ENCODE measurements at places on chromosomes 16 and 17. TPM values are rescaled to one million over a fixed set of nuclear protein-coding genes. Genes with fewer than 3 reads are reported as not detected.
A peak's percentile ranks its signal among the peaks of the same experiment; 100 is the strongest.

VEZF1 gene
- total RNA-seq: 29.1 TPM

QPRT gene
- total RNA-seq: 5.6 TPM

DNA sequence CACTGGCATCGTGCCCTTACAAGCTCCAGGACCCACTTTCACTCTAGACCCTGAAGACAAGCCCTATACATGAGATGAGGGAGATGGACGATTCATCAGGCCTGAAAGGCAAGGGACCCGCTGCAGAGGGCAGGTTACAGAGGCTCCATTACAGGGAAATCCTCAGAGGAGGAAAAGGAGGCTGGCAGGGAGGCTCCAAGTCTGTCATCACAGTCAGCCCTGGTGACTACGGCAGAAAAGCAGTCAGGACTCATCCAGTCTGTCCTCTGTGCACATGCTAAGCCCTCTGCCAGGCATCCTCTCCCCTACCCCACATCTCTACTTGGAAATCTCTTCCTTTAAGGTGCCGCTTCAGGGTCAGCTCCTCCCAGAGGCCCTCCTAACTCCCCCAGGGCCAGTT lies 197.7 kb upstream of the CDH5 start:
- no peaks in the 10 kb centered on the region for H3K27me3 ChIP-seq
- no peak overlapping the region for H3K4me3 ChIP-seq
- H3K27ac ChIP-seq: no peak overlapping the region
- DNase-seq: no peak
- peaks cover 9% of the 10 kb centered on the region for H3K4me1 ChIP-seq

- H3K36me3 ChIP-seq: no peaks in the 10 kb centered on the region
- DNase-seq: no peak
- no peak overlapping the region for H3K4me3 ChIP-seq
- peaks cover 10% of the 10 kb centered on the region for H3K4me1 ChIP-seq
- H3K27me3 ChIP-seq: no peaks in the 10 kb centered on the region
Measured at GRCh38 chr17:82974136-82974952, 105.1 kb upstream of the METRNL start.

DNA sequence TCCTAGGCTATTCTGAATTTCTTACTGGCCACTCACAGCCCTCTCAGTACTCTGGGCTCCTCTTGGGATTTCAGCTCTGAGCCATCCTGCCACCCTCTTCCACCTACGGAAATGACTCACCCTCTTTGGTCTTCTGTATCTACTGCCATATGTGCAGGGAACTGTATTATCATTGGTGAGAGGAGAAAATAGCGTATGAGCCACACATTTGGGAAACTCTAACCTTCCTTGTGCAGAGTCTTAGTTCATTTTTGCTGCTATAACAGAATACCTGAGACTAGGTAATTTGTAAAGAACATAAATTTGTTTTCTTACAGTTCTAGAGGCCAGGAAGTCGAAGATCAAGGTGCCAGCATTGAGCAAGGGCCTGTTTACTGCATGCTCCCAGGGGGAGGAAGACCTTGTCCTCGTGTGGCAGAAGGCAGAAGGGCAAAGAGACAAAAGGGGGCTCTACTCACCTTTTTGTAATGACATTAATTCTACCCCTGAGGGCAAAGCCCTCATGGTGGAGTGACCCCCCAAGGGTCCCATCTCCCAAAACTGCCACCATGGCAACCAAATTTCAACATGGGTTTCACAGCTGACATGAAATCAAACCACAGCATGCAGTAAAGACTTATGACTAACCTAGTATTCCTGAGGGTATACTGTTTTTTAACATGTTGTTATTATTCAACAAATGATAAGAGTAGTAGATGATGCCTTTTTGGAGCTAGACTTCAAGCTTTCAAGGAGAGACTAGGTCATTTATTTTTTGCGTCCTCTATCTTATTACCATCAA lies 191.8 kb downstream of the PRKCA start:
- no peak overlapping the region for H3K4me3 ChIP-seq
- no peaks in the 10 kb centered on the region for H3K27me3 ChIP-seq
- no peak overlapping the region for H3K27ac ChIP-seq
- H3K36me3 ChIP-seq: peaks cover 4% of the 10 kb centered on the region
- H3K4me1 ChIP-seq: peaks cover 16% of the 10 kb centered on the region

GRCh38 chr17:17175917-17176316 lies 30.2 kb downstream of the PLD6 start:
- H3K27me3 ChIP-seq: no peaks in the 10 kb centered on the region
- H3K27ac ChIP-seq: peak overlapping the region; percentile 55
- H3K36me3 ChIP-seq: peaks cover 16% of the 10 kb centered on the region

- H3K27ac ChIP-seq: no peak overlapping the region
- H3K36me3 ChIP-seq: no peaks in the 10 kb centered on the region
- peaks cover 40% of the 10 kb centered on the region for H3K4me1 ChIP-seq
- no peak overlapping the region for H3K4me3 ChIP-seq
Measured at GRCh38 chr17:17748179-17748578, 66.9 kb downstream of the RAI1 start.

SOST gene
- not detected for total RNA-seq

OR4D1 gene
- total RNA-seq: not detected

SDR42E1 gene
- total RNA-seq: 12.6 TPM

DNA sequence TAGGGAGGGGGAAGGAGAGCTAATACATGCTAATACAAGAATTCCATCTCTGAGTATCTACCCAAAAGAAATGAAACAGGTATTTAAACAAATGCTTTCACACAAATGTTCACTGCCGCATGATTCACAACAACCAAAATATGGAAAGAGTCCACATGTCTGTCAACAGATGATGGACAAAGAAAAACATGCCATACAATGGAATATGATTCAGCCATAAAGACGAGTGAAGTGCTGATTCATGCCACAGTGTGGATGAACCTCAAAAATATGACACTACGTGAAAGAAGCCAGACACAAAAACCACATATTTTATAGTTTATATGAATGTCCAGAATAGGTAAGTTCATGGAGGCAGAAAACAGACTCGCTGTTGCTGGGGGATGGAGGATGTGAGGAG lies 321.4 kb downstream of the FOXL1 start:
- H3K4me1 ChIP-seq: no peaks in the 10 kb centered on the region
- H3K27ac ChIP-seq: no peak overlapping the region
- peaks cover 10% of the 10 kb centered on the region for H3K27me3 ChIP-seq
- no peak for DNase-seq

BAIAP3 gene
- total RNA-seq: 0.31 TPM

- H3K27ac ChIP-seq: no peak within 1 kb of the TSS
- H3K4me1 ChIP-seq: peaks cover 26% of the 10 kb centered on the region
- H3K4me3 ChIP-seq: peak within 1 kb of the TSS; percentile 61
- no peaks in the 10 kb centered on the region for H3K36me3 ChIP-seq
- H3K27me3 ChIP-seq: peaks cover 48% of the 10 kb centered on the region
Measured at GRCh38 chr16:56637814-56638750, at the start of gene MT1A. TSS of gene MT1A (plus strand) at chr16:56638666. CDS start at chr16:56638739, 73 bp downstream.

DNA sequence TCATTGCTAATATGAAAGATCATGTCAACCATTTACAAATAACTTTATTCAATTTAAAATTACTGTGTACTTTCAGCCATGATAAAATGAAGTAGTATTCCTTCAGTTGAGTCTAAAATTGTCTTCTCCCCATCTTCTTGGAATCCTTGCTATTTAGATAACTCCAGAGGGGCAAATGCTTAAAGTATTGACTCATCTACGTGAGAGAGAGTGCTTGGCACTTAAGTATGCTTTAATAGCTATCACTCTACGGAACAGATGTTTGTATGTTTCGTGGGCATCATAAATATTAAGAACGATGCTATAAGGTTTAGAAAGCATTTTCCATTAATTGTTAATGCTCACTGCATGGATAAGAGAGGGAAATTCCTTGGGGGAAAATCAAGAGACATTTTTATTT lies 69.3 kb upstream of the MED13 start:
- H3K4me3 ChIP-seq: no peak overlapping the region
- no peak overlapping the region for H3K27ac ChIP-seq
- H3K27me3 ChIP-seq: peaks cover 2% of the 10 kb centered on the region
- H3K36me3 ChIP-seq: no peaks in the 10 kb centered on the region
- H3K4me1 ChIP-seq: no peaks in the 10 kb centered on the region
- DNase-seq: no peak

GRCh38 chr16:1434644-1435592 lies 4.0 kb downstream of the PERCC1 start:
- no peaks in the 10 kb centered on the region for H3K36me3 ChIP-seq
- DNase-seq: no peak
- no peak overlapping the region for H3K27ac ChIP-seq
- H3K27me3 ChIP-seq: no peaks in the 10 kb centered on the region
- H3K4me3 ChIP-seq: no peak overlapping the region

DNASE1L2 gene
- 3.5 TPM for total RNA-seq

SLC35G6 gene
- not detected for total RNA-seq

ITGAD gene
- total RNA-seq: 0.47 TPM

- H3K4me1 ChIP-seq: no peaks in the 10 kb centered on the region
- H3K27me3 ChIP-seq: peaks cover 35% of the 10 kb centered on the region
- no peaks in the 10 kb centered on the region for H3K36me3 ChIP-seq
- DNase-seq: no peak
- H3K4me3 ChIP-seq: no peak overlapping the region
Measured at GRCh38 chr17:41733348-41734138, 900 bp downstream of the HAP1 start.

DNA sequence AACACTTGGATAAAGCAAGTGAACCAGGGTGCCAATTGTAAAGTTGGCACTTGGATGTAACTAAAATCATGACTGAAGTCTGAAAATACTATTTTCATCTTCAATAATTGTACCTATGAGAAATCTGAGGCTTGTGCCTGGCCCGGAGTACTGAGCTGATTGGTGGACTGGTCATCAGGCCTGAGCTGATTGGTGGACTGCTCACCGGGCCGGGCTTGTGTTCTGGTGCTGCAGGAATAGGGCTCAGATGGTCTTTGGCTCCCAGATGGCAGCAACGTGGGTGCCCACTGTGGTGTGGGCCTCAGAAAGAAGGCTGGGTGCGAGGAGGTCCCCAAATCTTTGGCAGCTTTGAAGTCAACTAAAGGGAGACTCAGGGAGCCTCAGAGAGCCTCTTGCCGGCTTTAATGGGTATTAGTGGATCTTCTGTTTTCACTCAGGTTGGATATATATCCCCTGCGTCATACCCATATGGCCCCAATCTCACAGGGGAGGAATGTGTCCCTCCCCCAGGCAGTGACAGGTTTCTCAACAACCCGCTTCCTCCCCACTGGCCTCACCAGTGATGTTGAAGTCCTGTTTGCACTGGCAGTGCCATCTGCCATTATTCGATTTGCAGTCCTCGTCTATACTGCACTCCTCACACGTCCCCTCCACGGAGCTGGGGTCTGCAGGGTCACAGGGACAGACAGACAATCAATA lies 4.7 kb downstream of the UMOD start:
- no peak overlapping the region for H3K4me3 ChIP-seq
- no peaks in the 10 kb centered on the region for H3K4me1 ChIP-seq
- peaks cover 11% of the 10 kb centered on the region for H3K27me3 ChIP-seq
- no peak for DNase-seq

DNA sequence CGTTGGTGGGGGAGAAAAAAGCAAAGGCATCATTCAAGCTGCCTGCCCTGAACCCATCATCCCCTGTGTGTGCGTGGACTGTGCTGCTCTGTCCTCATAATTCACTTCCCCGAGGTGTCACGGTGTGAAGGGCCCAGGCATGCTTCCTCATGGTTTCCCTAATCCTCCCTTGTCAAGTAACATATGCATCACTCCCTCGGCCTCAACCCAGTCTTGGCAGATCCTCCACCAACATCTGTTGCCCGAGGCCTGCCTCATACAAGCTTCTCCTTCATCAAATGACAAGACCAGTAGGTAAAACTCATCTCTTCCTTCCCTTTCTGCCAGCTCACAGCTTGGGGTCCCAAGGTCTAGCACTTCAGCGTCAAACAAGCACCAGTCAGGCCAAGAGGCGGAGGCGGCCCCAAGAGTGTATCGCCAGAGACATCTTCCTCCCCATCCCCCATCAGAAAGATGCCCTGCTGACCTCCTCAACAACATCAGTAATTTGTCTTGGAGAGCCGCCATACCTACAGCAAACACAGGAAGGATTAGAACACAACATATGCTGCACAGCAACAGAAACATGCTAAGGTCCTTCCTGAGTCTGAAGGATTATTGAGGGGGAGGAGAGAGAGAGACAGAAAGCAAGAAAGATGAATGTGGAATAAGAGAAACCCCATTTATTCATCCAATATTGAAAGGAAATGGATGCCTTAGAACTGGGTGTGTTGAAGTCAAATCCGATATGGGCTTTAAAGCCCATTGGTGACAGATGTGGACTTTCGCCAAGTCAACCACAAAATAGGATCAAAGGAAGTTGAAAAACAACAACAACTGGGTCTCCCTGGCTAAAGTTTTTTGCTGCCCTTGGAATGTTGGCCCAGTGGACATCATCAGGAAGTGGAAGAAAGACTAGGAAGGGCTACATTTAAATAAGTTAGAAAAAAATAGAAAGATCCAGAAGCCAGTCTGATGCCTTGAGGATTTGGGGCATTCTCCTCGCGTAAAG lies 38.4 kb downstream of the SOX9 start:
- no peak for DNase-seq
- H3K27me3 ChIP-seq: no peaks in the 10 kb centered on the region
- no peak overlapping the region for H3K4me3 ChIP-seq
- H3K36me3 ChIP-seq: peaks cover 6% of the 10 kb centered on the region

KRT33B gene
- total RNA-seq: not detected

DNA sequence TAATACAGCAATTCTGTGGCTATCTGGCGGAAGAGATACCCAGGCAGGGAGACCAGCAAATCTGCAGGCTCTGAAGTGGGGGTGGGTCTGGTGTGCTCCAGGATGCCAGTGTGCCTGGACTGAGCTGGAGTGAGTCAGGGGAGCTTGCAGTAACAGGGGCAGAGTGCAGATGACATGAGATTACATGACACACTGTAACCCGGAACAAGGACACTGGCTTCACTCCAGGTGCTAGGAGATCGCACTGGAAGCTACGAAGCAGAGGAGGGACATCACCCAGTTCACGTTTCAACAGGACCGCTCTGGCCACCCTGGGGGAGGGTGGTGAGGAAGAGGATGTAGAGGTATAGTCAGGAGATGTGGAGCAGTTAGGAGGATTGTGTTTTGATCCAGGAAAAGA lies 475.6 kb downstream of the CDH13 start:
- DNase-seq: no peak
- peak overlapping the region; percentile 84 for H3K27ac ChIP-seq
- H3K4me3 ChIP-seq: no peak overlapping the region
- H3K27me3 ChIP-seq: peaks cover 27% of the 10 kb centered on the region
- H3K36me3 ChIP-seq: peaks cover 31% of the 10 kb centered on the region
- H3K4me1 ChIP-seq: peaks cover 28% of the 10 kb centered on the region

DNA sequence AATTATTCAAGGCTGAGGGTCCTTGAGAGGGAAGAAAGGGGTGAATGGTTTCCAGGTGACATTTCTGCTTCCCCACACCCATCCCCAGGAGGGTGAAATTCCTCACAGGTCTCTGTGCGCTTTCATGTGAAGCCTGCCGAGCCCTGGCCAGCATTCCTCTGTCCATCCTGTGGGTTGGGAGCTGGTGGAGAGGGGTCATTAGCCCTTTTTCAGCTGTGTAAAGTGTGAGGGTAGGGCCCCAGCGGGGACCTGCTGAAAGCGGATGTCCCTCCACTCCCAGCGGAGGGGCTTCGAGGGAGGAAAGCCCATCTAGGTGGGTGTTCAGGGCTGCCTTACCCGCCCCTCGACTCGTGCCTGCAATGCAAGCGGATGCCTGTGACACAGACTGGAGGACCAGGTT lies 53.3 kb upstream of the DLX4 start:
- no peak for DNase-seq
- H3K27me3 ChIP-seq: peaks cover 34% of the 10 kb centered on the region
- H3K27ac ChIP-seq: no peak overlapping the region

- no peaks in the 10 kb centered on the region for H3K36me3 ChIP-seq
- H3K4me1 ChIP-seq: peaks cover 30% of the 10 kb centered on the region
- H3K4me3 ChIP-seq: peak overlapping the region; percentile 70
- peaks cover 18% of the 10 kb centered on the region for H3K27me3 ChIP-seq
- H3K27ac ChIP-seq: no peak overlapping the region
Measured at GRCh38 chr17:32917081-32917480, 10.9 kb upstream of the TMEM98 start.
